SK-MEL-5 (cell line): ENCODE measurements at places on chromosomes 6 and 20.

DNA sequence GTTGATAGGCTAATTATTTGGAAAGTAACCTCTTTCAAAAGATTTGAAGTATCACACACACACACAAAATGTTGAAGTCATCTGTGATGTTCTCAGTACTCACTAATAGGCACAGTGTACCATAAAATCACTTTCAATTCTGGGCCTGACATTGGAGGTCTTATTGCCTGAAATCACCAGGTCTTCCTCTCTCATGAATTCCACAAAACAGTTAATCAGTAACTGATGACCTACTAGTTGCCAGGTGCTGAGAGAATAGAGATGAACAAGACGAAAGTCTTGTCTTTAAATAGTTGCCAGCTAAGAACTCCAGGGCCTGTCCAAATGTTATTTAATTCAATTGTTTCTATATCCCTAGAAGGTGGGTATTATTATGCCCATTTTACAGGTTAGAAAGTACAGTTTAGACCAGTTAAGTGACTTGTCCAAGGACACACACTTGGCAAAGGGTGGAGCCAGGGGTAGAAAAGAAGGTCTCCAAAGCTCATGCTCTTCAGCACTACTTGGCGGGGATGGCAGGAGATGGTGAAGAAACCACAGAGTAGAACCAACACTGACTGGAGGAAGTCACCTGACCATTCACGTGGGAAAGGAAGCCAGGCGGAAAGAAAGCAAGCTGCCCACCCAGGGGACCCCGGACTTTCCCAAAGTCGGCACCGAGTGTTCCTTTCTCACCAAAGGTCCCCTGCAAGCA lies 116.4 kb downstream of the KIF6 start:
- no peak for DNase-seq

- DNase-seq: no peak
Observed at GRCh38 chr6:79377888-79378348, 143.4 kb upstream of the HMGN3 start.

- peak; percentile 92 for DNase-seq
Observed at GRCh38 chr6:28710466-28711191, 184.9 kb downstream of the GPX5 start.

DNA sequence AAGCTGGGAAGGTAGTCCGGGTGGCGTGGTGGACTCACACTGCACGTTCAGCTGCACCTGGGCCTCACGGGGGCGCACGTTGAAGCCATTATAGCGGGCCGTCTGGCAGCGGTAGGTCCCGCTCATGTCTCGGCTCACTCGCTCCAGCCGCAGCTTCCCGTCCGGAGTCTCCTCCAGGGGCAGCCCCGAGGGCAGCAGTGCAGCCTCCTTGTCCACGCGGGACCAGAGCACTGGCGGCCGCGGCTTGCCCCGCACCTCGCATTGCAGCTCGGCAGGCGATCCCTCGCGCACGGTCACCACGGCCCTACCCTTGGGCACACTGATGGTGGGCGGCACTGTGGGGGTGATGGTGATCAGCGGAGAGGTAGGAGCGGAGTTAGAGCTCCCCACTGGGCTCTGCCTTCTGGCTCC lies 47.6 kb downstream of the MDGA1 start:
- no peak for DNase-seq

DNA sequence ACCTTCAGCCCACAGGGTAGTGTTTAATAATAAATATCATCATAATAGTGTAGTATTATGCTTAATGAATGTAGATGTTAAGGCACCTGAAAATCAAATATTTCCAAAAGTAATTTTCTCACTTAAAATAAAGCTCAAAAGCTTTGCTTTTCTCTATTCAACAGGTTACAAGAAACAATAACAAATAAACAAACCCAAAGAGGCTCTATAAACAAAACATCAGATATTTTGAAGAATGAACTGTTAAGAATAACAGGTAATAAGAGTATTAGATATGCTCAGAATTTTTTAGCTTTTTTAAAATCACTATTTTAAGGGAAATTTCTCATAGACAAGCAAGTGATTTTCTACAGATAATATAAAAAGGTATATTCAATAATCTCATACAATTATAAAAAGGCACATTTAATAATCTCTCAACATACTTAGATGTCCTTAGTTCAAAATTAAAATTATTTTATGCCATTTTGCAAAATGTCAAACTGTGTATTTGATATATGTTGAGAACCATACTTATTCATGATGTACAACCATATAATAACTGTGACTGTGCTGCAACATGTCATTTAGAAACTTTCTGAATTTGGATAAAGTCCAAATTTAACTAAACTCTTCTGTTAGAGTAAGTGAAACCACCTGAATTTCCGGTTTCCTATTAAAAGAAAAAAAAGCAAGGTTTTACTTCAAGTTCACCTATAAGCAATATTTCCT lies 35.8 kb downstream of the PHIP start:
- no peak for DNase-seq

- DNase-seq: no peak
Observed at GRCh38 chr20:53916173-53916512, 154.3 kb downstream of the BCAS1 start.

GRCh38 chr6:152401978-152402377 lies 235.2 kb downstream of the SYNE1 start:
- peak; percentile 51 for DNase-seq

GRCh38 chr6:157962601-157963302 lies 18.9 kb upstream of the SYNJ2 start:
- no peak for DNase-seq

GRCh38 chr6:123541462-123541861 lies 95.3 kb downstream of the TRDN start:
- DNase-seq: no peak

DNA sequence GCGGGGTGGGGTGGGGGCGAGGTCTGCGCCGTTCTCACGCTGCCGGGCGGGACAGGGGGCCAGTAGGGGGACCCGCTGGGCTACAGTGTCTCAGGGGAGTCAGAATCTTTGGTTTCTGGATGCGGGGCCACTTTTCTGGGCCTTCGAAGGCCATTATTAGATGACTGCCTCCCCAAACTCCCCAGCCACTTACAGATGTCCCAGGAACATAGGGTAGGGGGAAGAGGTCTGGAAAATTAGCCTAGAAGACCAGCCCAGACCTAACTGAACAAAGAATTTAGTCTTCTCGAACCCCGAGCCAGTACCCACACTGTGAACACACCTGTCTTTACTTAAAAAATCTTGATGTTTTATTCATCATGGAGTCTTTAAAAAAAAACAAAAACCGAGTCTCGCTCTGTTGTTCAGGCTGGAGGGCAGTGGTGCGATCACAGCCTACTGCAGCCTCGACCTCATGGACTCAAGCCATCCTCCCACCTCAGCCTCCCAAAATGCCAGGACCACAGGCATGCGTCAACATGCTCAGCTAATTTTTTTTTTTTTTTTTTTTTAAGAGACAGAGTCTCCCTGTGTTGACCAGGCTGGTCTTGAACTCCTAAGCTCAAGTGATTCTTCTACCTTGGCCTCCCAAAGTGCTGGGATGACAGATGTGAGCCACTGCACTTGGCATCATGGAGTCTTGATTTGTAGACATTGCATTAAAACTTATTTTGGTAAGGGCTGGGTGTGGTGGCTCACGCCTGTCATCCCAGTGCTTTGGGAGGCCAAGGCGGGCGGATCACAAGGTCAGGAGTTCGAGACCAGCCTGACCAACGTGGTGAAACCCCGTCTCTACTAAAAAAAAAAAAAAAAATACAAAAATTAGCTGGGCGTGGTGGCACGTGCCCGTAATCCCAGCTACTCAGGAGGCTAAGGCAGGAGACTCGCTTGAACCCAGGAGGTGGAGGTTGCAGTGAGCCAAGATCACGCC lies 3.3 kb upstream of the SLC29A1 start:
- DNase-seq: no peak

GRCh38 chr6:2081155-2082138 lies 164.0 kb downstream of the GMDS start:
- no peak for DNase-seq

DNA sequence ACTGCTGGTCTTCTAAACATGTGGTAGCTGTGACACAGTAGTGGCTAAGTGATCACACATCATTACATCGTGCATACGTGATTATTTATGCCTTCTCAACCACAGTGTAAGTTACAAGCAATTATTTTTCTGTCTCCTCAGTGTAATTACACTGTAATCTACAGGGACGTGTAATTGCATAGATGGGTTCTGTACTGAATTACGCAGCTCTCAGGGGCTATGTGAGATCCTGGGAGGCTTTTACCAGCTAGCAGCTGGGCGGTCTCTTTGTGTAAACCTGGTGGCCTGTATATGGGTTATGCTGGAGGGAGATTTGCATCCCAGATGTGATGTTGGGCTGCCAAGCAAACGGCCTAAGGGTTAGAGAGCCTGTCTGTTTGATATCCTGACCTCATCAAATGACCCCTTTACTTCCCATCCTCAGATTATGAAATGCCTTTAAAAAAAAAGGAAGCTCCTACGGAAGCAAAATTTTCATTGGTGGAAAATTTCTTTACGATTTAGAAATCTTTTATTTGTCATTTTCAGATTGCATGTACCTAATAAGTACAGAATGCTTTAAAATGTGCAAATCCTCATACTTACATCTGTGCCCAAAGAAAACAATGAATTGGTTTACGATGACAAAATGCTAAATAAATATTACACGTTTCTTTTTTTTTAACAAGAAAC lies 402.8 kb upstream of the JAG1 start:
- DNase-seq: no peak

- DNase-seq: no peak
Observed at GRCh38 chr6:30855429-30856075, 28.8 kb upstream of the DDR1 start.

DNA sequence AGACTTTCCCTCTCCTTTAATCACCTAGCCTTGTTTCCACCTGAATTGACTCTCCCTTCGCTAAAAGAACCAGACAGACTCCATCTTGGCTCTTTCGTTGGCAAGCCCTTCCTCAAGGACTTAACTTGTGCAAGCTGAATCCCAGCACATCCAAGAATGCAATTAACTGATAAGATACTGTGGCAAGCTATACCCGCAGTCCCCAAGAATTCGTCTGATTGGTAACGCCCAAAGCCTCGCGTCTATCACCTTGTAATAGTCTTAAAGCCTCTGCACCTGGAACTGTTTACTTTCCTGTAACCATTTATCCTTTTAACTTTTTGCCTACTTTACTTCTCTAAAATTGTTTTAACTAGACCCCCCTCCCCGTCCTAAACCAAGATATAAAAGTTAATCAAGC lies 15.6 kb upstream of the MYCT1 start:
- DNase-seq: no peak

DNA sequence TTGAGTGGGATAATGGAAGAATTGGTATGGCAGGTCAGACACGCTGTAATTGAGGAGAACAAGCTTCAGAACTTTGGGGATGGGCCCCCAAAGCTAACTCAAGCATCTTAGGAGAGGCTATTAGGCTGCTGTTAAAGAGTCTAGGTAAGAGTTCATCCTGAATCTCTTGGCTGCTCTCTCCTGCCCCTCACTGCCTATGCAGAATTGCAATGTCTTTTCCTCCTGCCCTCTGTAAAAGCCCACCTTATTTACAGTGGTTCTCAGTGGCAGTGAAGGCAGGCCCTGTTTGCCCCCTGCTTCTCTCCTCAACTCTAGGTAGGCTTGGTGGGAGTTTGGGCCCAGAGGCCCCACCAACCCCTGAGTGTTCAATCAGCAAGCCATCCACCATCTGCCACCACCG lies 55.0 kb downstream of the LYRM2 start:
- DNase-seq: no peak

- no peak for DNase-seq
Observed at GRCh38 chr20:52103335-52103912, 88.2 kb downstream of the ZFP64 start.

GRCh38 chr6:62746968-62747367 lies 460.9 kb upstream of the KHDRBS2 start:
- DNase-seq: no peak

- DNase-seq: no peak
Observed at GRCh38 chr6:112695001-112695400, 347.9 kb downstream of the RFPL4B start.

DNA sequence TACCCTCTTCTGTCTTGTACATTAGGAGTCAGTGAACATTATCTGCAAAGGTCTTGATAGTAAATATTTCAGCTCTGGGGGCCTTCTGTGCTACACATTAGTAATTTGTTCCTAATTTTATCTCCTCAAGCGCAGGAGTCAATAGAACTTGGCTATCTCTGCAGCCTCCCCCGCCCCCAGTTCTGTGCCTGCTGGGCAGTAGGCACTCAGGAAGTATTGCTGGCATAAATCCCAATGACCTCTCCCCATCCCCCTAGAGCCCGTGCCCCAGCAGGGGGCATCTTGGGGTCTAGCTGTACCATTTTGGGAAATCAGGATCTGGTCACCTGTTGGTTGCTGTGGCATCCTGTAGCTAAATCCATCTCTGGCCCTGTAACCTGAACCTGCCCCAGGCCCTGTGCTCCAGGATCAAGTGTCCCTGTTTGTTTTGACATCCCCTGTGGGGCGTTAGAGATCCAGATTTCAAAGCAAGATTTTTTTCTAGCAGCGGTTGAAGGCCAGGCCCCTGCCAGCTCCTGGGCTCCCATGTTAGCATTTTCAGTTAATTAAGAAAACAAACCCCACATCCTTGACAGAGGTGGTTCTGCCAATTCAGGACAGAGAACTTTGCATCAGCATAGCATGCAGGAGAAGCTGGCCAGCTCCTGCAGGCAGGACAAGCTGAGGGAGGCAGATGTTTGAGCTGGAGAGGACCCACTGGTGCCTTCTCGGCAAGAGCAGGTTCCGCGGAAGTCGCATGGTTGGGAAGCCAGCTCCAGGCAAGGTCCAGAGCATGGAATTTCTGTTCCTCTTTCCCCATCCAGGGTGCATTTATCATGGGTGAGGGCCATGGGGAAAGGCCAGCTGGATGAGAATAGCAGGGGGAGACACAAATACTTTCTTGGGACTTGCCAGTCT lies 32.1 kb downstream of the DAAM2 start:
- DNase-seq: no peak

GRCh38 chr6:17206566-17207072 lies 74.5 kb upstream of the RBM24 start:
- DNase-seq: no peak

DNA sequence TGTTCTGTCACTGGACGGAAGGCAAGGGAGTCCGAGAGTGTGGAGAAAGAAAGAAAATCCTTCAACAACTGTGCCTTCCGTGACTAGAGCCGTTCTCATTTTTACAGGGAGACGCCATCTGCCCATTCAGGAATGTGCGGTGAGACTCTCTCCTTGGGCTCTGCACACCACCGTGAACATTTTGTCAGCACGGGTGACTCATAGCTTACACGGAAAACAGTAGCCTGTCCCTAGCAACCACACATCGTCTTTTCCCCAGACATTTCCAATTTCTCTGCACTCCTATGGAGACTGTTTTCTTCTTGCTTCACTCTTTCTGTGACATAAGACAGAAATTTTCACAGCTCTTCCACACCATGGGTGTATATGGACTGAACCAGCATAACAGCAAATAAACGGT lies 55.1 kb downstream of the TBXT start:
- no peak for DNase-seq

GRCh38 chr6:154371281-154371680 lies 14.7 kb upstream of the IPCEF1 start:
- no peak for DNase-seq

GRCh38 chr6:161228096-161228495 lies 45.8 kb downstream of the AGPAT4 start:
- no peak for DNase-seq

GRCh38 chr20:50252701-50253100 lies 62.1 kb downstream of the CEBPB start:
- DNase-seq: no peak

- no peak for DNase-seq
Observed at GRCh38 chr6:47718571-47718970, 20.2 kb downstream of the ADGRF4 start.
